Stimulated activated CD4-positive, alpha-beta T cell treated with anti-CD3 and anti-CD28 coated beads, Interleukin-1b, Interleukin-23, amount 100 ng/mL, for 4 hours (primary cell): ENCODE measurements at places on chromosomes 12 and 14.

DNA sequence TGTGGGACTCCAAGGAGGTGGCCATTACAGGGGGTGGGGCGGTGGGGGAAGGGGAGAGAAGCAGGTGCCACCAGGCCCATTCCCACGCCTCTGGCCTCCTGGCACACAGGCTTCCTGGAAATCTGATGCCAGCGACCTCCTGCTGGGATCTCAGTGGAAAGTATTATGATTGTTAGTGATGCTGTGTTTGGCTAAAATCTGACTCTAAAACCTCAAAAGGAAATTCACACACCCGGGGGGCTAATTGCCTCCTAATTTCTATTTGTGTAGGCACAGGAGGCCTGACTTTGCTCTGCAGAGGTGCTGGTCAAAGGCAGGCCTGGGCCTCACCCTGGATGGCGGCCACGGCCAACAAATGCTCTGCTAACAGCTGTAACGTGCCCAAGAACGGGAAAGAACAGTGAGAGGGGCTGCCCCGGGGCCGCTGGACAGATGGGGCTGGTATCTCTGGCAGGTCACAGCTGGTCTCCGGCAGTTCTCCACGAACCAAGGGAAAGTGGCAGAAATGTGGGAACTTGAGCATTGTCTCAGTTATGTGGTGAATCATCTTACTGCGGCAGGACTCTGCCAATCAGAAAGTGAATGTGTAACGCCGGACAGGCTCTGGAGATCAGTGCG, 14.3 kb downstream of the FAM181A start:
- DNase-seq, result no peak

- no peak for DNase-seq
Observed at GRCh38 chr14:105412771-105413543, 6.7 kb upstream of the MTA1 start.

DNA sequence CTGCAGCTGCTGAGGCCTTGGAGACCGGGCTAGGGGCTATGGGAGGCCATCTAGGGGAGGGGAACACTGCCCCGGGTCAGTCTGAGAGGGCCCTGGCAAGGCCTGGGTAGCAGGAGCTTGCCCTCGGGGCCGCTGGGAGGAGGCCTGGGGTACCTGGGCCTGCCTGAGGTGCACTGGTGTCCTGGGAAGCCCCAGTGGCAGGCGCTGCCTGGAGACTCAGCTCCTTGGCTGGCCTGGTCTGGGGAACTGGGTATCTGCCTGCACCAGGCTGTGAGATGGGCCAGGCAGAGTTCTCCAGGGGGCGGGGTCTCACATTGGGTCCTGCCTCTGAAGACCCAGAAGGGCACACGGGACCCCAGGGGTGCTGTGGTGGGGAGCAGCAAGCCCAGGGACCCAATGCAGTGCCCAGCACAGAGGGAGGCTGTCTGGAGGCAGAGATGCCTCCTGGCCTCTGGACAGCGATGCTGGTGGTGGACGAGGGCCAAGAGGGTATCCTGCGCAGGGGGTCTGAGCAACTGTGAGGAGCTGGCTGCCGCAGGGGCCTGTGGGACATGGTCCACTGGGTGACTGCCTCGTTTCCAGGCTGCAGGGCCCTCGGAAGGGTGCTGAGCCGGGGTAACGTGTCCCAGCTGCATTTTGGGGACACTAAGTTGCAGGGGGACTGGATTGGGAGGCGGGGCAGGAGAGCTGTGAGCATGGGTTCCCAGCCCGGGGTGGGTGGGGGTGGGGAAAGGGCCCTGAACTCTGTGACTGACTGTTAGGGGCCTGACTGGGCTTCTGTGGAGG, 7.4 kb upstream of the MTA1 start:
- no peak for DNase-seq

GRCh38 chr12:89523843-89524540, 604 bp downstream of the GALNT4 start:
- DNase-seq, result no peak

DNA sequence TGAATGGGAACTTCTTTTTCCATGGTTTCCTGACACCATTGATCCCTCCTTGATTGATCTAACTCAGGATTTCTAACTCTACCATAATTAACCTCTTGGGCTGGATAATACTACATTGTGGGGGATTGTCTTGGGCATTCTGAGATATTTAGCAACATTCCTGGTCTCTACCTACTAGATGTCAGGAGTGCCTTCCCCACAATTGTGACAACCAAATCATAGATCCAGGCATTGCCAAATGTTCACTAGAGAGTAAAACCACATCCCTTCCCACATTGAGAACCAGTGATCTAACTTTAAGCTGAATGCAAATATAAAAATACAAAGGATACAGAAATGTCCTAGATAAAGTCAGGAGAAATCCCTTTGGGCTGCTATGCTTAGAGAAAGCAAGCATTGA, 36.9 kb upstream of the CCDC198 start:
- DNase-seq, result no peak

DNA sequence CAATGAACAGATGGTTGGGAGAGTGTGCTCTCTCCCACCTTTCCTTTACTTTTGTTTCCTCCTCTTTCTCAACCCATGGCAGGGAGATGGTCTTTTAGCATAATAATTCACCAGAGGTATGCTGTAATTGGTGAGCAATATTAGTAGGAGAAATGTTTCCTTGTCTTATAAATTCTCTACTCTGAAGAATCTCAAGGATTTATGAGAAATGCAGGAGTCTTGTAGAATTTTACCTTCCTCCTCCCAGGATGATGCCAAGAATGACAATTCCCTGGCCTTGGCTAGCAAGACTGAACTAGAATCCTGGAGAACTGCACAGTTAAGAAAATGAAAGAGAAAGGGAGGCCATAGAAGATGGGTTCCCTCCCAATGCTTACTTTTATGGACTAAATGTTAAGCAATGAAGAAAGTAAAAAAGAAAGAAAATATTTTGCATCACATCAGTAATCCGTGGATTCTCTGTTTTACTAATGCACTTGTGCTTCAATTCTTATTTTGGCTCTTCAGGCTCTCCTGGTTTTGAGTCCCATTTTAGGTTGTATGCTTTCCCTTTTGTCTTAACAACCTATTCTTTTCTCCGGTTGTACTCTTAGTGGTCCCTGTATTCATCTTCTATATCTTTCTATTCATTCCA, 192.9 kb upstream of the GARIN6 start:
- DNase-seq, result no peak

- no peak for DNase-seq
Observed at GRCh38 chr14:64841121-64841651, 38.5 kb downstream of the SPTB start.

- DNase-seq, result no peak
Observed at GRCh38 chr14:35963209-35963608, 137.1 kb downstream of the BRMS1L start.

DNA sequence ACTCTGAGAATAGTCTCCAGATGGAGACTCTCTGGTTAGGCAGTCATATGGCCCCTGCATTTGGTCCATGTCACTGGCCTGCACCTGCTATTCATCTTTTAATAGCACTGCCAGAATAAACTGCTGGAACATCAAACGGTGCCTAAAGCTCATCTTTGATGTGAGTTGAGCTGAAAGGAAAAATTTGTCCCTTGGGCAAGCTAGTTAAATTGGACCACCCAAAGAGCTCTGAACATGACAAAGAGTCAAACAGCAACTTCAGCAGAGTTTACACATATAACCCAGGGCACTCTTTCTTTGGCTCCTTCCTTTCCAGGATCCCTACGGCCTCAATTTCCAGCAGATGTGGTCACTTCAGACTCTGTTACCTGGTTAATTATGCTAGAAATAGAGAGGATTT, 269.9 kb downstream of the RPL10L start:
- DNase-seq, result no peak

GRCh38 chr12:92503029-92503931, 199.5 kb upstream of the PLEKHG7 start:
- DNase-seq, result no peak
